Natural killer cell (primary cell): ENCODE measurements at places on chromosomes 13 and 19.

DNA sequence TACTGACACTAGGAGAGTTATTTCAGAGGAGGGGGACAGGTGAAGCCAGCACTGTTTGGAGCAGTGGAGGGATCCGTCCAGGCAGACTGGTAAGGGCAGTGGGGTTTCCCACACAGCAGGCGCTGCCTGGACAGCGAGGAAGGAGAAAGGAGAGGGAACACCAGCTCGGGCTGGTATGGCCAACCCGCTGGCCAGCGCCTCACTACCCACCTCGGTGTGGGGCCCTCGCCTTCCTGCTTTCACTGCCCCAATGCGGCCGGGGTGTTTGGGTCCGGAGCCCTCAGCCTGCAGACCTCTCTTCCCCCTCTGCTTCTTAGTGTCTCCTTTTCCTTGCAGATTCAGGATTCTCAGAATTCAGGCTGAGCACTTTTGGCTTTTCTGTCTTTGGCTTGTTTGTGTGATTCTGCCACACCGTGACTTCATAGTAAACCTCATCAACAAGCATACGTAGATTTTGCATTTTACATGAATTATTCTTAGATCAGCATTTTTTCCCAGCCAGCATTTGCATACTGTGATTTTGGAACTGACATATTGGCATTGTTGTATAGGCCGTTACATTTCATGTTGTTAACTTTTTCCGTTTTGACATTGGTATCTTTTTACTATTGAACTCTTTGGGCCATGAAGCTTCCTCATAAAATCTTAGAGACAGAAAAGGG is 294.1 kb downstream of the MYO16 start:
- H3K27me3 ChIP-seq: no peaks in the 10 kb centered on the region
- no peak for DNase-seq
- H3K4me3 ChIP-seq: no peak overlapping the region
- H3K4me1 ChIP-seq: no peaks in the 10 kb centered on the region
- H3K27ac ChIP-seq: no peak overlapping the region
- no peaks in the 10 kb centered on the region for H3K36me3 ChIP-seq

- no peak overlapping the region for H3K4me3 ChIP-seq
- H3K27me3 ChIP-seq: no peaks in the 10 kb centered on the region
- DNase-seq: no peak
- H3K36me3 ChIP-seq: peaks cover 2% of the 10 kb centered on the region
- no peaks in the 10 kb centered on the region for H3K4me1 ChIP-seq
Measured at GRCh38 chr13:41782086-41782485, 178.8 kb downstream of the VWA8 start.

DNA sequence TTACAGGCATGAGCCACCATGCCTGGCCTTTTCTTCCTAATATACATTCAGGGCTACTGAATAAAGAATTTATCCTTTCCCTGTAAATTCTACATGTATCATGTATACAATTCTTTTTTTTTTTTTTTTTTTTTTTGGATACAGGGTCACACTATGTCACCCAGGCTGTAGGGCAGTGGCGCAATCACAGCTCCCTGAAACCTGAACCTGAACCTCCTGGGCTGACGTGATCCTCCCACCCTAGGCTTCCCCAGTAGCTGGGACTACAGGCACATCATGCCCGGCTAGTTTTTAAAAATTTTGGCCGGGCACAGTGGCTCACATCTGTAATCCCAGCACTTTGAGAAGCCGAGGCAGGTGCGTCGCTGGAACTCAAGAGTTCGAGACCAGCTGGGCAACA is 6.5 kb upstream of the SLC44A2 start:
- H3K27me3 ChIP-seq: no peaks in the 10 kb centered on the region
- H3K4me1 ChIP-seq: peaks cover 61% of the 10 kb centered on the region
- no peak overlapping the region for H3K4me3 ChIP-seq
- peaks cover 11% of the 10 kb centered on the region for H3K36me3 ChIP-seq
- DNase-seq: no peak

DNA sequence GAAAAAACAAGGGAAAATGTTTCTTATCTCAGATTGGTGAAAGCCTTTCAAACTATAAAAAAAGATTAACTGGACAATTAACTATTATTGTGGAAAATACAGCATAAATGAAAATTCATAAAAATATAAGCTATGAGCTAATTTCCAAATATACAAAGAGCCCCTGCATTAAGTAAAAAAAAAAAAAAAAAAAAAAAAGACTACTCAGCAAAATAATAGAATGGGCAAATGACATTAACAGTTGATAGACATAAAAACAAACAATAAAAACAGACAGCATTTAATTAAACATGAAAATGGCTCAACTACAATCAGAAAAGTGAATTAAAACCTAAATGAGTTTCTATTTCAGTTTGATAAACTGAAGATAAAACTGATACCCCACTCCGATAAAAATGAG is 77.5 kb downstream of the RBM26 start:
- H3K27me3 ChIP-seq: no peaks in the 10 kb centered on the region
- no peak overlapping the region for H3K27ac ChIP-seq
- no peak for DNase-seq
- H3K4me3 ChIP-seq: no peak overlapping the region
- peaks cover 38% of the 10 kb centered on the region for H3K36me3 ChIP-seq

DNA sequence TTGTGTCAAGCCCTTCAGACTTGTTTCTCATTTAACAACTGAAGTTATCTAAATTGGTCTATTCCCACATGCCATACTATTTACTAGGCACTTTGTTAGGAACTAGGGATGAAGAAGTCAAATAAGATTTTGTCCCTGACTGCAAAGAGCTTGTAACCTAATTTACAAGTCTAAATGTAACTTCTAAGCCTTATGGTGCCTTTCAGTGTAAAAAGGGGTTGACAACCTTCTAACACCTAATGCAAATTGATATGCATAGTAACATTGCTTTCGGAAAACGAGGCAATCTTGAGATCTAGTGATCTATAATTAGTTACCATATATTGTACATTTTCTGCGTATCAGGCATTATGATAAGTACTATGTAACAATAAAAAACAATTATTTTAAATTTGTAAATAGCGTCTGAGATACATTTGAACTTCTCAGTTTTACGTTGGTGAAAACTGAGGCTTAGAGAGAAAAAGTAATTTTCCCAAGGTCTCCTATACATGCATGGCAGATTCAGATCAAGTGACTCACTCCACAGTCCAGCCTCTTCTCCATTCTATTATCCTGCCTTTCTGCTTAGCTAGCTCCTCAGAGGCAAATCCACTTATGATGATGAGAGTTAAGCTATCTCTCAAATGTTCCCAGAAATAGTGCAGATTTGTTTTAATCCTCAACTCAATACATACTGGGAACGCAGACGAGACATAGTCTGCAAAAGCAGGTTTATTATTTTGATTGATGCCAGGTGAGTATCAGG is 764.9 kb upstream of the SLITRK5 start:
- DNase-seq: no peak
- H3K4me3 ChIP-seq: no peak overlapping the region
- H3K27me3 ChIP-seq: no peaks in the 10 kb centered on the region
- no peak overlapping the region for H3K27ac ChIP-seq

- no peaks in the 10 kb centered on the region for H3K4me1 ChIP-seq
- H3K36me3 ChIP-seq: no peaks in the 10 kb centered on the region
- DNase-seq: no peak
Measured at GRCh38 chr13:34201050-34201913, 383.3 kb downstream of the RFC3 start.

- H3K36me3 ChIP-seq: no peaks in the 10 kb centered on the region
- H3K27ac ChIP-seq: no peak overlapping the region
- no peaks in the 10 kb centered on the region for H3K4me1 ChIP-seq
- H3K4me3 ChIP-seq: no peak overlapping the region
- no peak for DNase-seq
- no peaks in the 10 kb centered on the region for H3K27me3 ChIP-seq
Measured at GRCh38 chr13:99737481-99738245, 233.9 kb downstream of the ZIC5 start.

GRCh38 chr19:32324631-32325285 is 20.7 kb upstream of the ZNF507 start:
- no peak overlapping the region for H3K4me3 ChIP-seq
- H3K36me3 ChIP-seq: no peaks in the 10 kb centered on the region
- no peak for DNase-seq
- H3K27ac ChIP-seq: no peak overlapping the region
- no peaks in the 10 kb centered on the region for H3K27me3 ChIP-seq

DNA sequence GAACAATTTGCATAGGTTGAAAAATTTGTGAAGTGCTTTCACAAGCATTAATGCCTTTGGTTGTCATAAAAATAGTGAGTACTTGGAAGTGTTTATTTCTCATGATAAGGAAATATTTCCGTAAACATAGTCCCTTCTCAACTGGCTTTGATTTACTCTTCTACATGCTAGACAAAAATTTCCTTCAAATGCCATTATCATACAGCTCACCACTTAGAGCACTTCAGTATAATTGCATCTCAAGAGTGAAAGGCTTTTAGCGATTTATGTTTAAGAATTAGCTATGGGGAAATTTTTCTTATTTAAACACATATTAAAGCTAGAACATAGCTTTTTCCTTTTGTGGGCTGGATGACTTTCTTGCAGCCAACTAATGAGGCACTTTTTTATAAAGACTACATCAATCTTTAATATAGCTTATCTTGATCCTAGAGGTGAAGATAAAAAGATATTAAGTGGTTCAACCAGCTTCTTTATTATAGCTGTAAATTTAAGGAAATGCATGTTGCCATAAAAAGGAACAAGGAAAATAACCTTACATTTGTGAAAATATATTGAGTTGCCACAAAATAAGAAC is 656.8 kb downstream of the SLITRK6 start:
- no peak overlapping the region for H3K4me3 ChIP-seq
- no peak for DNase-seq
- no peaks in the 10 kb centered on the region for H3K36me3 ChIP-seq
- no peaks in the 10 kb centered on the region for H3K27me3 ChIP-seq
- no peaks in the 10 kb centered on the region for H3K4me1 ChIP-seq
- H3K27ac ChIP-seq: no peak overlapping the region

- DNase-seq: no peak
- no peaks in the 10 kb centered on the region for H3K36me3 ChIP-seq
- no peak overlapping the region for H3K27ac ChIP-seq
- no peaks in the 10 kb centered on the region for H3K4me1 ChIP-seq
- no peaks in the 10 kb centered on the region for H3K27me3 ChIP-seq
- no peak overlapping the region for H3K4me3 ChIP-seq
Measured at GRCh38 chr13:93326234-93326811, 99.7 kb downstream of the GPC6 start.

GRCh38 chr19:2613507-2614295 is 88.8 kb downstream of the GNG7 start:
- peaks cover 67% of the 10 kb centered on the region for H3K4me1 ChIP-seq
- H3K36me3 ChIP-seq: no peaks in the 10 kb centered on the region
- H3K27me3 ChIP-seq: no peaks in the 10 kb centered on the region

- H3K4me3 ChIP-seq: no peak overlapping the region
- DNase-seq: no peak
- H3K27me3 ChIP-seq: no peaks in the 10 kb centered on the region
- no peak overlapping the region for H3K27ac ChIP-seq
Measured at GRCh38 chr13:60756306-60756705, 359.3 kb downstream of the TDRD3 start.

GRCh38 chr13:44651209-44651608 is 75.1 kb upstream of the TSC22D1 start:
- no peak for DNase-seq
- H3K36me3 ChIP-seq: no peaks in the 10 kb centered on the region
- no peaks in the 10 kb centered on the region for H3K4me1 ChIP-seq
- H3K27ac ChIP-seq: no peak overlapping the region

DNA sequence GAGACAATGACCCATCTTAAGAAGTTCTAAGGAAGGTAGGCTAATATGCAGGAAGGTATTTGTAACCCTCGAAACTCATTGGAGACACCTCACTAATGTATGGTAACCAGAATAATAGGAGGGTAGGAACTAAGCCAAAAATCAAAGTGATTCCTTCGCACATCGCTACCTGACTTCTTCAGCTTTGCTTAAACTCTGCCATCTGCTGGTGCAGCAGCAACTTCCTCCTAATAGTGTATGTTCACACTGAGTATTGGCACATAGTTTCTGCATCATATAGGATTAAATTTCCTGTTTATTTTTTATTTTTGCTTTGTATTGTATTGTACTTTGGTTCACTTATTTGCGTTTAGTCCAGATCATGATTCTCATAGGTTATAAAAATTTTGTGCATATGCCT is 676.2 kb downstream of the GPC5 start:
- no peak overlapping the region for H3K4me3 ChIP-seq
- H3K27ac ChIP-seq: no peak overlapping the region
- no peaks in the 10 kb centered on the region for H3K36me3 ChIP-seq

- H3K27me3 ChIP-seq: no peaks in the 10 kb centered on the region
- no peak for DNase-seq
- no peak overlapping the region for H3K27ac ChIP-seq
- H3K36me3 ChIP-seq: no peaks in the 10 kb centered on the region
- no peak overlapping the region for H3K4me3 ChIP-seq
Measured at GRCh38 chr13:21871919-21872318, 201.0 kb downstream of the FGF9 start.

- H3K36me3 ChIP-seq: no peaks in the 10 kb centered on the region
- H3K4me3 ChIP-seq: no peak overlapping the region
- no peaks in the 10 kb centered on the region for H3K27me3 ChIP-seq
- no peaks in the 10 kb centered on the region for H3K4me1 ChIP-seq
Measured at GRCh38 chr19:41746593-41747227, 8.6 kb upstream of the CEACAM6 start.

DNA sequence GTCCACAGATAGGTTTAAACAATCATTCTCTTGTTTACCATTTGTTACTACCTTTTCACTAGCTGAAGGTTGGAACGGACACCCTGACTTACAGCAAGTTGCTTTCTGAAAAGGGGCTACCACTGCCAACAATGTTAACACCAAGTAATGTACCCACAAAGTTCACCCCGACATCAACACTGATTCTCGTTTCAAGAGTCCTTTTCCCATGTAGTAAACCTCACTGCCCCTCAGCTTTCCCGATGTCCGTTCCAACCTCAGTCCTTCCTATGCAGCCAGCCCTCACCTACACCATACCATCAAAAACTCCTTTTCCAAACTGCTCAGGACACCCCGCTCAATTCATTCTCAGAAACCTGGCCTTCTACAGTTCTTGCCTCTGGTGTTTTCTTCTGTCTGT is 29.0 kb downstream of the PEG3 start:
- no peaks in the 10 kb centered on the region for H3K27me3 ChIP-seq
- H3K4me1 ChIP-seq: no peaks in the 10 kb centered on the region
- DNase-seq: no peak

DNA sequence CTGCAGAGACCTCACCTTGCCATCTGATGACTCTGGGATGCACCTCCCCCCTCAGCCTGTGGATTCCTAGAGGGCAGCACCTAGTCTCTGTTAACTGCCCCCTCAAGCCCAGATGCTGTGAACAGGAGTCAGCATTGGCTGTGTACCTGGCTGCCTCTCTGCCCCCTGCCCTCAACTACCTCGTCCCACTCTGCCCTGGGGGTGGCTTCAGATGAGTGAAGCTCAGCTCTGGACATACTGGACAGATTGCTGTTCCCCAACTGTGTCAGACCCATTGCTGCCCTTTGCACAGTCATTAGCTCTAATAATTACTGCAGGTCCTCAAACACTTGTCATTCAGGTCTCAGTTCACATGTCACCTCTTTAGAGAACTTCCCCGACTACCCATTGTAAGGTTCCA is 182.1 kb upstream of the TSHZ3 start:
- no peak overlapping the region for H3K27ac ChIP-seq
- H3K36me3 ChIP-seq: no peaks in the 10 kb centered on the region
- H3K27me3 ChIP-seq: no peaks in the 10 kb centered on the region

- H3K4me1 ChIP-seq: no peaks in the 10 kb centered on the region
- no peak overlapping the region for H3K27ac ChIP-seq
- no peaks in the 10 kb centered on the region for H3K27me3 ChIP-seq
Measured at GRCh38 chr13:65826657-65827056, 1403.5 kb downstream of the PCDH9 start.

- no peak for DNase-seq
- no peaks in the 10 kb centered on the region for H3K36me3 ChIP-seq
- no peaks in the 10 kb centered on the region for H3K27me3 ChIP-seq
- no peaks in the 10 kb centered on the region for H3K4me1 ChIP-seq
- no peak overlapping the region for H3K4me3 ChIP-seq
- no peak overlapping the region for H3K27ac ChIP-seq
Measured at GRCh38 chr13:94251831-94252608, 227.5 kb downstream of the DCT start.
